ENCODE measurements at places on chromosomes 16 and 17.

DNA sequence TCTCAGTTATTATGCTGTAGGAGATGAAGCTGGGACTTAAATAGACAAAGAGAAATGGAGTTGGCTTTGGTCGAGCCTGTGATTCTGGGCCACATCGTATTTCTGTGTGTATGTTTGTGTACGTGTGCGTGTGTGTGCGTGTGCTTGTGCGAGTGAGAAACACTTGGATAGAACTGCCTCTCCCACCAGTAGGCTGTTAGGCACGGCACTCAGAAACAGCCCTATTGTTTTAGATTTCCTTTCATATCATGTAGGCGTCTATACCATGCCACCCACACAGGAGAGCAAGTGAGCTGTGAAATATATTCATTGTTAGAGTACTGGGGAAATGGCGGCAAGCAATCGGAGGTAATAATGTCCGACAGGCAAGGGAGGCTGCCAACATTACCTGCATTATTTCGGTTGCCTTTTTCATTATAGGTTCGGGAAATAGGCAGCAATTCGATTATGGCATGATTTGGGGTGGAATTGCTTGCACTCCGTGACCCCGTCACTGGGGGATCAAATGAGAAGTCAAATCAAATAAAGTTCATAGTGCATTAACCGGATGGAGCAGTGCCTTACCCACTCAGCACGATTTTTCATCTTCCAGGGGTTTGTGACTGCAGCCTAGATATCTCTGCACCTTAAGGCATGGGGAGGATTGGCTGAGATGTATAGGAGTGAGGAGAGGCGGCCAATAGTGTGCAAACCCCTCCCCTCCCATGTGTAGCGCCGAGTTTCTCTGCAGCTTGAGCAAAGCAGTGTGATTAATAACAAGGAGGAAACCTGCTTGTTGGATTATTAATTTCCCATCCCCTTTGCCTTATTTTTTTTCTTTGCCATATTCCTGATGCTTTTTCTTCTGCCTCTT is 89.6 kb downstream of the RBFOX1 start:
- no peak for DNase-seq

- no peak for DNase-seq
Observed at GRCh38 chr17:10171581-10171981, 26.8 kb downstream of the GAS7 start.

- no peak for DNase-seq
Observed at GRCh38 chr17:915538-916201, 63.9 kb downstream of the NXN start.

GRCh38 chr16:27235055-27235937 is 32.0 kb downstream of the KDM8 start:
- DNase-seq = peak; percentile 55

DNA sequence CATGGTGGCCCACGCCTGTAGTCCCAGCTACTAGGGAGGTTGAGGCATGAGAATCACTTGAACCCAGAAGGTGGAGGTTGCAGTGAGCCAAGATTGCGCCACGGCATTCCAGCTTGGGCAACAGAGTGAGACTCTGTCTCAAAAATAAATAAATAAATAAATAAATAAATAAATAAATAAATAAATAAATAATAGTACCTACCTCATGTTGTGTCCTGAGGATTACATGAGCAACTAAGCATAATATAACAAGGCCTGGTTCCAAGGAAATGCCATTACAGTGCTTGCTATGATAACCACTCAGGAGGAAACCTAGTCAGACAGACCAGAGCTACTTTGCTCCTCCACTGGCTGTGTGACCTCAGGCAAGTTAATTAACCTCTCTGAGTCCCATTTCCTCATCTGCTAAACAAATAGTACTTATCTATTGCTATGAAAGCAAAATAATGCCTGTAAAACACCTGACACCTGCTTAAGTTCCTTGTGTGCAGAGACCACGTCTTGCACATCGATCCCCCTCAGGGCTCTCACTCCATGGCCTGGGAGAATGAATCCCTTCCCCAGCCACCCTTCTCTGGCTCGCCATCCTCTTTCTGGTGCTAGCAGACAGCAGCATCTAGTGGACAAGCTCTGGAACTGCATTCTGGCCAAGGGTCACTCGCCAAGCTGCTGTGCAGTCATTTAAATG is 7.5 kb downstream of the EPOP start:
- DNase-seq = peak; percentile 44

- no peak for DNase-seq
Observed at GRCh38 chr17:80455784-80456183, 20.6 kb downstream of the NPTX1 start.

DNA sequence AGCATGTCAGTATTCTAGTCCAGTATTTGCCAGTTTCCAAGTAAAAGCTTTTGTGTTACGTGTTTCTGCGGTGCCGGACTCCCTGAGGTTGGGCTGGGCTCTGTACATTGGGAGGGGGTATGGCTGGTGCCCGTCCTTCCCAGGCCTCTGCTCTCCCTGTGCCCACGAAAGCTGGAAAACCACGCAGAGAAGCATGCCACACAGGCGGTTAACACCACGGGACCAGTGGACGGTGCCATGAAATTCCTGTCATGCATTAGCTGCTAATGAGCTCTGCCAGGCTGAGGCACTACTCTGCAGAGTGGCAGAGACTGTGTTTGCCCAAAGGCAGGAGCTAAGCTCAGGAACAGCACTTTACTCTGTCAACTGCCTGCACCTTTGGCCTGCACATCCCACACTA is 8.1 kb downstream of the SMIM5 start:
- DNase-seq = no peak

GRCh38 chr17:57569853-57570252 is 175.2 kb downstream of the CCDC182 start:
- no peak for DNase-seq

GRCh38 chr17:3699951-3700350 is 4.0 kb upstream of the P2RX5 start:
- DNase-seq = no peak

DNA sequence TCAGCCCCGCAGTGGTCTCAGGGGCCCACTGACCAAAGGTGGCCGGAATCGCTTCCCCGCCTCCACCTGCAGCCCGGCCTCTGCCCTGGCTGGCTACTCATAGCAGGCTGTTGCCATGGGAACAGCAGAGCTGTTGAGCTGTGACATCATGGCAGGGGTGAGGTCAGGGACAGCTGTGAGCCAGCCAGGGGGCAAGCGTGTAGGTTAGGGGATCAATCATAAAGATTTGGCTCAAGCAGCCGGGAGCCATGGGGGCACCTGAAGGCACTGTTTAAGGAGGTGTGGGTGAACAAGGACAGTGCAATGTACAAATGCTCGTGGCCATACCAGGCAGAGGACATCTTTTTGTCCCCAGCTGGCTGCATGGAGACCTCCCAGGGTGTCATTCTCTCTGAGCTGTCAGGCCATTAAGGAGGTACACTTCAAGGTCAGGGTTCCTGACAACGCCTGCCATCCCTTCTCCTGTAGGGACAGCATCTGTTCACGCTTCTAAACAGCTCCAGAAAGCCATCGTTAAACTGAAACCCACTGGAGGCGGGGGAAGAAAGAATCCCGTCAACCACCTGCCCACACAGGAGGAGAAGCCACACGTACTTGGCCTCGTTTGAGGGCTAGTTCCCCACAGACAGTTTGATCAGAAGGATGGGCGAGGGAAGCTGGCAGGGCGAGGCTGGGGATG is at the start of gene CEP295NL:
Gene CEP295NL (minus strand): TSS at position 101 of the 679 bp plus-strand sequence. CDS start 1,373 bp downstream, outside the sequence.
- DNase-seq = no peak

- DNase-seq = no peak
Observed at GRCh38 chr16:14418795-14419225, 211.2 kb downstream of the PARN start.

DNA sequence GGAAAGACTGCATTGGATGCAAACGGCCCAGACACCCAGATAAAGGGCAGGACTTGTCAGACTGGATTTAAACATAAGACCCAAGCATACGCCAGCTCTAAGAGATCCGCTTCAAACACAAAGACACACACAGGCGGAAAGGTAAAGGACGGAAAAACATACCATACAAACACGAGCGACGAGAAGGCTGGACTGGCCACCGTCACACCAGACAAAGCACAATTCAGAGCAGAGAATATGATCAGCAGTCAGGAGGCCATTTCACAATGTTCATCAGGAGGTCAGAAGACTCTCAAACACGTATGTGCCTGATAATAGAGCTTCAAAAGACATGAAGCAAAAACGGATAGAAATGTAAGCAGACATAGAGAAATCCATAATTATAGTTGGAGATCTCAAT is 84.9 kb upstream of the GNG13 start:
- no peak for DNase-seq

- no peak for DNase-seq
Observed at GRCh38 chr16:14409563-14409962, 220.5 kb downstream of the PARN start.

- no peak for DNase-seq
Observed at GRCh38 chr16:27421961-27422740, 20.2 kb downstream of the IL21R start.

DNA sequence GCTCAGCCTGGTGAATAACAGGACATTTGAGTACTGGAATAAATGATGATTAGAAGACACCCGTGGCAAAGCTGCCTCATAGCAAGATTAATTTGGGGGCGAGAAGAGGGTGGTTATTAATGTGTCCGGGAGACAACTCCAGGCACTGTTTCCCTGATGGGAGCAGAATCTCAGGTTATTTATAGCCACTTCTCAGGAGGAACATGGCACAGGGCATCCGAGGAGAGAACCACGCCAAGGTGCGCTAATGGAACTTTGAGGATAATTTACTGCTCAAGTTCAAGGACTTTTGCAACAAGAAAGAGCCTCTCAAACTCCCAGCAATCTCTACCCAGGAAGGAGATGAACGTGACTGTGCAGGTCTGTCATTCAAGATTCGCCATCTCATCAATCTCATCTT is 362.5 kb upstream of the ERCC4 start:
- DNase-seq = no peak

GRCh38 chr16:19574615-19575014 is 19.1 kb downstream of the VPS35L start:
- no peak for DNase-seq

- DNase-seq = no peak
Observed at GRCh38 chr17:68304706-68305105, 13.4 kb downstream of the ARSG start.
